ENCODE measurements at places on chromosomes 1 and 21. TPM values are rescaled to one million over a fixed set of nuclear protein-coding genes. Genes with fewer than 3 reads are reported as not detected.

MAP1LC3C gene
- not detected for total RNA-seq

- no peak for DNase-seq
These were observed 7.1 kb downstream of the ZBTB21 start for GRCh38 chr21:42003051-42003461.

- DNase-seq, result no peak
These were observed 25.8 kb upstream of the LRRC8C start for GRCh38 chr1:89607156-89607555.

DNA sequence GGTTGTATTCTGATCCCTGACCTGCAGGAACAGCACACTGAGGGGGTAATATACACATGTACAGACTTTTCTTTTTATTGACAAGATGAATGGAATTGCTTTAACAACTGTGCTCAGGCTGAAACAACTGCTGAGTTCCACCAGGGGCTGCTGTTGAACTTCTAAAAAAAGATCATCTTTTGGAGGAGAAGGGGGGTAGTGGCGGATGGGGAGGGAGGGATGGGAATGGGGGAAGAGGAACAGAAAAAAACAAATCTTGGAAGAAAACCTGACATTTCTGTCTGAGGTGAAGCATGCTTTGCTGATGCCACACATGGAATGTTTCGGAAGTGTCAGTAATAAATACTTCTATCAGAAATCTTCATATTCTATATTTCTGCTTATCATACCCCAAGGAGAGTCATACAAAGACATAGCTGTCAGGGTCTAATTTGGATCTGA is 75.0 kb downstream of the RWDD3 start:
- no peak for DNase-seq

DNA sequence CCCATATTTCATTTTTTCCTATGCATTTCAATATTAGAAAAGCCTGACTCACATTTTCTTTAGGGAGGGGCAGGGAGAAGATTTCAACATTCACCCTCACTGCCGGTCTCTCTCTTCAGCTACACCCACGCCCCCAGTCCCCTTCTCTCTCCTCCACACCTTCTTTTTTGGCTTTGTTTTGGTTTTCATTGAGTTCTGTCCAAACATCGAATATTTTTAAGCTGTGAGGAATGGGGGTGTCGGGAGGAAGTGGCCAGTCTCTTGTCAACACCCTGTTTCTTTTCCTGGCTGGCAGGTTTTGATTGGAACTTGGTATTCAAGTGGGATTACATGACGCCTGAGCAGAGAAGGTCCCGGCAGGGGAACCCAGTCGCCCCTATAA is 177.3 kb downstream of the PGBD5 start:
- no peak for DNase-seq
